Pons (tissue), 1 donor: ENCODE measurements at places on chromosomes 3 and 15.

DNA sequence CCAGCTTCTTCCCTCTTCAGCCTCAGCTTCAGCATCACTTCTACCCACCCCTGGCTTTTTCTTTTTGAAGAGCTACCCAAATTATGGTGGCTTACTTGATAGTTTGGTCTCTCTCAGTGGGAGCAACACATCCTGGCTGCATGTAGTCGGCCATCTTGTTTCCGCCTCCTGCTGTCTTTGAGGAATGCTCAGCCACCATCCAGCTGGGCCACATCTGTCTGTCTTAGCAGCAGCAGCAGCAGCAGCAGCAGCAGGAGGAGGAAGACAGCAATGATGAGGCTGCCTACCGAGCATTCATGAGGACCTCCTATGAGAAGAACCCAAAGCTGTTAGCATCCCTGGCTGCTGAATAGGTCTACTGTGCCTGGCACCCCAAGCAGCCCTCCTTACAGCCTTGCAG, 19.7 kb downstream of the IL16 start:
- no peak for DNase-seq

DNA sequence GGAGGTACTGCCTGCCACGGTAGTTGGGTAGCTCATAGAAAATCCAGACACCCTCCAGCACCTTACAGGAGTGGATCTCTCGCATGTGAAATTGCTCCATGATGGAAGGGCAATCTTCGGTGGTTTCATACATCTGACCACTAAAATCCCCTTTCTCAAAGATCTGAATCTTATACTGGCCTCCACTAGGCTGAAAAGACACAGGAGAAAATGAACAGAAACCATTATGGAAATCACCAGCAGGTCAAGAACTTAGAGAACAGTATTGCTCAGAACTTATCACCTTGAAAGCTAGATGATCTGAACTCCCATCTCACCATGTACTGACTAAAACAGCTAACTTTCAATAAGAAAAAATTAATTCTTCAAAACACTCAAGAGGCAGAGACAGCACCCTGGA, 5.4 kb downstream of the CRYGS start:
- no peak for DNase-seq

- no peak for DNase-seq
Measured at GRCh38 chr3:39090922-39091321, 16.5 kb downstream of the GORASP1 start.

DNA sequence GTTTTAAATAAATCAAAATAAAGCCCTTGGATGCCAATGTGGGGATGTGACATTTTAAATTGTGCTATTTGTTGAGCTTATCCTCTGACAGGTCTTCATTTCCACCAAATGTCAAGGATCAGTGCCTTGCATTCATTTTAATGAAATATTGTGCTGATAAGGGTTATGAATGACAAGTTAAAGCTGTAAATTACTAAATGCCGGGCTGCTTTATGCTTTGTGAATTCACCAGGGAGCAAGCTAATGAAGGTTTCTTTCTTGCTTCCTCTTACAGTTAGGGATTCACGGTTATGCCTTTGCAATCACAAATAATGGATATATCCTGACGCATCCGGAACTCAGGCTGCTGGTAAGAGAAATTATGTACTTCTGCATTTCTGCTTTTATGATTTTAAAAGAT, 81.7 kb downstream of the LRTM1 start:
- DNase-seq: no peak

GRCh38 chr3:7788881-7789280, 712.7 kb upstream of the LMCD1 start:
- DNase-seq: no peak

GRCh38 chr3:48407542-48408099, 22.3 kb downstream of the PLXNB1 start:
- DNase-seq: no peak

GRCh38 chr15:39118510-39118909, 462.4 kb upstream of the THBS1 start:
- no peak for DNase-seq

GRCh38 chr3:132332508-132332907, 15.3 kb downstream of the ACP3 start:
- peak; percentile 38 for DNase-seq

GRCh38 chr3:32285891-32286290, 47.4 kb downstream of the CMTM8 start:
- no peak for DNase-seq

DNA sequence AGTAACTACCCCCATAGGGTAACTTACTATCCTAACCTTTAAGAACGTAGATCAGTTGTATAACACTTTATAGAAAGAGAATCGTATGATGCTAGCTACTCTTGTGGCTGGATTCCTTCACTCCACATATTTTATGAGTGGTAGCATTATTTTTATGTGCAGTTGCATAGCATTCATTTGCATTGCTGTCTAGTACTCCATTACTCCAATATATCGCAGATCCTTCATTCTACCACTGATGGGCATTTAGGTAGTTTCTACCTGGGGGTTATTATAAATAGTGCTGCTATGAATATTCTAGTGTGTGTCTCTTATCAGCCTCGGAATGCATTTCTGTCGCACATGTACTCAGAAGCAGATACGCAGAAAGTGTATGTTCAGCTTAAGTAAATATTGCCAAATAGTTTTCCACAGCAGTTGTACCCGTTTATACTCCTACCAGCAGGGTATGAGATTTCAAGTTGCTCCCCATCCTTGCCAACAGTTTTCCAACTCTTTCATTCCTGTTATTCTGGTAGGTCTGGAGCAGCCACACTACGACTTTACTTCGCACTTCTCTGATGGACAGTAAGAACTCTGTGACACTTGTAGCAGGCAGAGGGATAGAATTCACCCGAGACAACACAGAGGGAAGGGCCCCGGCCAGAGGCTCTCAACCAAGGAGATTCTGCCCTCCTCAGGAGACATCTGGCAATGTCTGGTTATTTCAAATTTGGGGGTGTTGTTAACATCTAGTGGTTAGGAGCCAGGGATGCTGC, 9.8 kb upstream of the VGLL4 start:
- no peak for DNase-seq

- DNase-seq: no peak
Measured at GRCh38 chr3:197468167-197468566, 87.6 kb downstream of the BDH1 start.

GRCh38 chr15:85142312-85142711, 160.7 kb downstream of the PDE8A start:
- DNase-seq: no peak

- DNase-seq: no peak
Measured at GRCh38 chr3:18436213-18436612, 11.1 kb upstream of the SATB1 start.
